ENCODE measurements at places on chromosomes 16 and 17.

- no peak for DNase-seq
These were observed 14.2 kb downstream of the CRYM start for GRCh38 chr16:21263640-21264570.

GRCh38 chr16:71260995-71261394 is 28.2 kb downstream of the CMTR2 start:
- DNase-seq, result no peak

DNA sequence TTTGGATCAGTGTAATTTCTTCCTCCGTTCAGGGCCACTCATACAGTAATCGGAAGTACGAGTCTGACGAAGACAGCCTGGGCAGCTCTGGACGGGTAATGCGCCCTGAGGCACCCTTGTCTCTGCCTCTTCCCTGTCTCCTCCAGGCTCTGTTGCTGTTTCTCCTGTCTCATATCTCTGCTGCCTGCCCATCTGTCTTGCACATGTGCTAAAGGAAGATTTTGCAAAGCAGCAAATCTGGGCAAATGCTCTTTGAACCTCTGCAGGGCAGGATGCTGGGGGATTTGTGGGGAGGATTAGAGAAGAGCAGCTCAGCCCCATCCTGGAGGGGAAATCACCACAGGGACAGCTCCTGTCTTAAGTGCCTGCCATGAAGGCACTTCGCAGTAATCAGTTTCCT is 32.4 kb upstream of the POLR3E start:
- no peak for DNase-seq

DNA sequence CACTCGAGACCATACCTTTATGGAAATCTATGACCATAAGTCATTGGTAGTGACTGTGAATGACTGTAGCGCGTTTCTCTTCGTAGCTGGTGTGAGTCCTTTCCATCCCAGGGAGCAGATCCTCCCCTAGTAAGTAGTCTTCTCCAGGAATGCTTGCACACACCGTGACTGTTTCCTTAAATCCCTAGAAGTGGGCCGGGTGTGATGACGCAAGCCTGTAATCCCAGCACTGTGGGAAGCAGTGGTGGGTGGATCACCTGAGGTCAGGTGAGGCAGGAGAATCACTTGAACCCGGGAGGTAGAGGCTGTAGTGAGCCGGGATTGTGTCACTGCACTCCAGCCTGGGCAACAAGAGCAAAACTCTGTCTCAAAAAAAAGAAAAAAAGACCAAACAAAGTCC is 70.6 kb downstream of the CRISPLD2 start:
- no peak for DNase-seq

DNA sequence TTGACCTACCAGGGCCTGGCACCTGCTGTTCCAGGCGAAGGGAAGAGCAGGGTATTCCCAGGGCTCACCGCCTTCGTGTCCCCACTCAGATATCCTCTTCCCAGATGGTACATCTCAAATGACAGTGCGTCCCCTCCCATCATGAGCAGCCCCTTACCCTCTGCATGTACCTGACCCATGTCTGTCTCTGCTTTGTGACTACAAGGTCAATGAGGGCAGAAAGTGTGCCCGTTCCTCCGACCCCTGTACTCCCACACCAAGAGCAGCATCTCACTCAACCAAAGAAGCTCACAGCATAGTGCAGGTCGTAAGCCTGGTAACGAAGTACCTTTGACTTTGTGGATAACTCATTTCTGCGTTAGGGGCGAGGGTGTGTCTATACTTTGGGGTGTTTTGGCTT is 142.6 kb downstream of the KATNIP start:
- no peak for DNase-seq

DNA sequence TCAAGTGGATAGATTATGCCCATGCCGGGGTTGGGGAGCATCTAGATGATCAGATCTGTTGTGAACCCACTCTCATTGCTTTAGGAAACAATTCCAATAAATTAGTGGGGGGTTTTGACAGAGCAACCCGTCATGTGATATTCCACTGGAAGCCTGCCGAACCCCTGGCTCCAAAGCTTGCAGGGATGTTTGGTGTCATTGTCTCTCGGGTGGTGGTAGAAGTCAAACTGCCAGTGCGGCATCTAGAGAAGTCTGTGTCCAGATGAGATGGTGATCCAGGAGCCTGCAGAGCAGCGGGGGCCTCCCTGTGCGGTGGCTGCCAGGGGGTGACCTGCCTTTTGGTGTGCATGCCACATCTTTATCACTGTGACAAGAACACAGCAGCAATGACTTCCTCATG is 91.7 kb downstream of the SHISA6 start:
- no peak for DNase-seq

- DNase-seq, result peak; percentile 56
These were observed 3.7 kb downstream of the HPR start for GRCh38 chr16:72066747-72067146.

- DNase-seq, result no peak
These were observed 3.6 kb downstream of the ALDH3A1 start for GRCh38 chr17:19744492-19744891.

DNA sequence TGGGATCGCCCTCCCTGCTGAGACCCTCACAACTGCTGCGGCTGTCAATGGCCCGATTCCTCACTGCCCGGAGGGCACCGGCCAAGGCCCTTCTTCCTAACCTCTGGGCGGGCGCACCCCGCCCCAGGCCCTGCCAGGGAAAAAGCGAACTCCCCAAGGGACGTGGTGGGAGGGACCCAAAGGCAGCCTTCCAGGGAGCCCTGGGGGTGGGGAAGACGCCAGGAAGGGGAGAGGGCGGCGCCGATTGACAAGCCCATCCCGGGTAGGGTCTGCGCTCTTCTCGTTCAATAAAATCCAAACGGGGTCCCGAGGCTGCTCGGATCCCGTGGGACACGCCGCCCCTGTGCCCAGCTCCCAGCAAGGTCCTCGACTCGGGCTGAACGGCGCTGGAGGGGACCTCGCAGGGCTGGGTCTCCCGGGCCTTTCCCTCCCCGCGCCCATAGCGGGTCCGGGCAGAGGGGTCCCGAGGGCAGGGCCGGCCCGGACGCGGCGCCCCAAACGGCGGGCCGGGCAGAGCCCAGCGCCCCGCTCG is 416 bp downstream of the KIFC3 start:
- DNase-seq, result no peak

GRCh38 chr16:46986896-46987295 is 13.4 kb upstream of the DNAJA2 start:
- DNase-seq, result no peak

GRCh38 chr16:4550591-4550990 is 5.5 kb upstream of the C16orf96 start:
- no peak for DNase-seq

GRCh38 chr16:11480634-11481033 is 106.1 kb downstream of the LITAF start:
- no peak for DNase-seq

GRCh38 chr16:79401157-79401556 is 199.4 kb downstream of the MAF start:
- DNase-seq, result no peak

DNA sequence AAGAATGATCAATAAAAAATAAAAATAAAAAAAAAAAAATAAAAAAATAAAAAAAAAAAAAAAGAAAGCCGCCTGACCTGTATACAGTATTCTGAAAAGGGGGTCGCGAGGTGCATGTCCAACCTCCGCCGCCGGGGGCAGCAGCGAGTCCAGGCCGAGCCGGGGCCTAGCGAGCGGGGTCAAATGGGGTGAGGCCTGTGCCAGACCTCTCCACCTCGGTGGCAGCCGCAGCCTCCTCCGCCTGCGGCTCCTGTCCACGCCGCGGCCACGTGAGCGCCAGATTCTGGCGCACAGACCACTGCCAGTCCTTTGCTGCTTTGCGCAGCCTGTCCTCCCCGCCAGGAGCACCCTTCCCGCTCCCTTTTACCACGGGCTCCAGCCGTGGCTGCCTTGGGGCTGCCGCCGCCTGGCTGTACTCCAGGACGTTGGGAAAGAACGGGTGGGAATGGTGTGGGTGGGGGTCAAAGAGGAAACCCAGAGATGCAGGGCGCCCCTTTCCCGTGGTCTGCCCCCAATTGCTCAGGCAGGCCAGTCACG is 2.4 kb upstream of the BCKDK start:
- peak; percentile 36 for DNase-seq

GRCh38 chr16:81817296-81817695 is 38.2 kb downstream of the PLCG2 start:
- no peak for DNase-seq

GRCh38 chr16:1338119-1338730 is 4.8 kb downstream of the BAIAP3 start:
- DNase-seq, result no peak

- no peak for DNase-seq
These were observed 58.1 kb downstream of the METRNL start for GRCh38 chr17:83137523-83137922.

DNA sequence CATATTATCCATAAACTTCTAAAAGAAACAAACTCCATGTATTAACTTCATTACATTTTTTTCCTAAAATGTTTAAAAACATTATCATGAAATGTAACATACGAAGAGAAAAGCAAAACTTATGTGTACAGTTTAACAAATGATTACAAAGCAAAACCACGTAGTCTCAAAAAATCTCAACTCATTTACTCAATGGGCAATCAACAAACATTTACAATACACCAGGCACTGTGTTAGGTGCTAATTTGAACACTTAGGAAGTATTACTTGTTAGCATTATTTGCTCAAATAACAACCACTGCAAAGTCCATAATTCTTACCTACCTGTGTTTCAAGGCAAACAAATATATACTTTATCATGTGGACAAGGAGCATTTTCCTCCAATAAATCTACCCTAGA is 164.9 kb downstream of the STX8 start:
- DNase-seq, result no peak

DNA sequence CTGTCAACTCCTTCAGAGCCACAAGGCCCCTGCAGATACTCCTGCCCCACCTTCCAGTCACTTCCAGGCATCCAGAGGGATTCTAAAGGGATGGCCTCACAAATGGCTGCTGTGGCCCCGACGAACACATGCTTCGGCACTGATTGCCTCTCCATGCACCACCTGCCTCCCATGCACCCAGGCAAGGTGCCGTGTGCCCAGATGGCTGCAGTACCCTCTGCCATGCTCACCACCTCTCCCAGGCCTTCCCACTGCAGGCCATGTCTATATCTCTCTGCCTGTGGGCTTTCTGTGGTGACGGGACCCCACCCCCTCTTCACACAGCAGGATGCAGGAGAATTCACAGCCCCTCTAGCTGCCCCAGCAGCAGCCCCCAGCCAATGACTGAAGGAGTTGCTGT is 27.9 kb upstream of the LYRM9 start:
- DNase-seq, result no peak

Data from NCI-H1694 treated with DMSO at 0.1 percent for 48 hours (cell line).